ENCODE measurements at places on chromosomes 2 and 18. TPM values are rescaled to one million over a fixed set of nuclear protein-coding genes. Genes with fewer than 3 reads are reported as not detected.

- DNase-seq = no peak
Measured at GRCh38 chr18:50454387-50454988, 79.6 kb downstream of the SKA1 start.

DNA sequence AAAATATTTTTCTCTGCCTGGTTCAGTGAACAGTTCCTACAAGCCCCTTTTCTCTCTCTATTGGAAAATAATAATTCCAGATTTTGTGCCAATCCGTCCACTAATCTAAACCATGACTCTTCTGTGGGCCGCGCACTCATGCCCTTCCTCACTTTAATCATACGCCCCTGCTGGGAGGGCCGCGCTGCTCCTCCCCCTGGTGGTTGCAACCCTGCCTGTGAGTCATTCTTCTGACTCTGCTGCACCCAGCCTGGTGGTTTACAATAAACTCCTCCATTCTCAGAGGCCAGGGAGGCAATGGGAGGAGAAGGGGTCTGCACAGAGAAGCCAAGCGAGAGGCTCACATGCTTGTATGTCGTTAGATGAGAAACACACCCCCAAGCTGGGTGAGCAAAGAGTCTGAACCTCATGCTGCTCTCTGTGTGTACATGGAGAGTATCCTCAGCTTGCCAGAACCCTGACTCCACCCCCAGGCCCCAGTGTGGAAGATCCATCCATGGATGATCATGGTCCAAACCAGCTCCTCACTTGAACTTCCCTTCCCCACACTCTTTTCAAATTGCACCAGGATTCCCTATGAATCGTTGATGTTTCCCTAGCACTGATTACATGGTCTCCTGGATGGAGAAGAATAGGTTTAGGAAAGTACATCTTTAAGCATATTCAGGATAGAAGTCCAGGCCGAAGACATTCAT, 228.9 kb downstream of the ANKRD30B start:
- DNase-seq = no peak

GRCh38 chr18:48799724-48800315, 150.9 kb downstream of the SMAD7 start:
- no peak for DNase-seq

DNA sequence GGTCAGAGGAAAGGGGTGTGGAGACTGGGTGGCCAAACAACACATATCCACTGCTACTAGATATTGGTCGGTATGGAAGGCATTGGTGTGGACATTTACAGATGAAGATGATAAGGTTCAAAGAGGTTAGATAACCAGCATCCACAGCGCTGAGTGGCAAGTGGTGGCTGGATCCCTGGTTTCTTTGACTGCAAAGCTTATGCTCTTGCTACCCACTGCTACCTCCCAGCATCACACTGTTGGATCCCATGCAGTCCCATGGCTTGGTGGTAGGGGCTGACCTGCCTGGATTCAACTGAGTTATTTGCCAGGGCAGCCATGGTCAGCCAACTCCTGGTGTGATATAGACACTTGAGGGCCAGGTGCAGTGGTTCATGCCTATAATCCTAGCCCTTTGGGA, 53.6 kb downstream of the DDX1 start:
- no peak for DNase-seq

DNA sequence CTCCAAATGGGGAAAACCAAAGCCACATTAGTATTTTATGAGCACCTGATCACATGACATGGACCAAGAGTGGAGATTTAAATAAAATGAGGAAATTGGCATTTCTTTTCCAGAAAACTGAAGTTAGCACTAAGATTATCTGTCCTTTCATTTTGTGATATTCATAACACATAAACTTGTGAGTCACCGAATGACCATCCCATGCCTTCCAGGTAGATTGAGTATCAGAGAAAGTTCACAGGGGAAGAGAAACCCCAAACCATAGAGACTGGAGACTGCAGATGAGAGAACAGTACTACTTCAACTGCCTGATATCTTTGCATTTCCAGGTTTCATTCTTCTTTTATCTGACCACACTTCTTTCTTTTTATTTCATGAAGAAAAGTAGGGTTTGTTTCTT, 176.3 kb upstream of the LRP1B start:
- DNase-seq = no peak

Gene EPC2
- 22.1 TPM for total RNA-seq

Gene PTPRN
- 0.14 TPM for total RNA-seq

Gene RTP5
- 0.66 TPM for total RNA-seq

Measured in thymus (tissue), 14 donors.